ENCODE measurements at places on chromosomes 1 and 21. TPM values are rescaled to one million over a fixed set of nuclear protein-coding genes. Genes with fewer than 3 reads are reported as not detected.

GRCh38 chr1:98364544-98364943, 297.0 kb upstream of the SNX7 start:
- DNase-seq, result no peak

DNA sequence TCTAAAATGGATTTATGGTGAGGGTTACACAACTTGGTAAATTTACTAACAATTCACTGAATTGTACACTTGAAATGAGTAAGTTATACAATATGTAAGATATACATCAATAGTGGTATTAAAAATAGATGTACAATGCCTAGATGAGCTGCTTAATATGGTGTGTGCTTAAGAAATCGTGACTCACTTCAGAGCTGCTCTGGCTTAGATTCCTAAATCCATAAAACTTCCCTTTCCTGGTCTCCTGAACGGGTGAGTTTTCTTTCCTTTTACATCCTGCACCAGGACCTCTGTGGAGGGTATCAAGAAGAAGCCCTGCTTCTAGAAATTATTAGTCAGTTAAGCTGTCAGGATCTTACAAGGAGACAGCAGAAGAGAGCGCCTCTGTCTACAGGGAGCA, 30.4 kb downstream of the H3-3A start:
- DNase-seq, result no peak

- DNase-seq, result no peak
Observed at GRCh38 chr1:2395245-2395644, 3.6 kb downstream of the RER1 start.

DNA sequence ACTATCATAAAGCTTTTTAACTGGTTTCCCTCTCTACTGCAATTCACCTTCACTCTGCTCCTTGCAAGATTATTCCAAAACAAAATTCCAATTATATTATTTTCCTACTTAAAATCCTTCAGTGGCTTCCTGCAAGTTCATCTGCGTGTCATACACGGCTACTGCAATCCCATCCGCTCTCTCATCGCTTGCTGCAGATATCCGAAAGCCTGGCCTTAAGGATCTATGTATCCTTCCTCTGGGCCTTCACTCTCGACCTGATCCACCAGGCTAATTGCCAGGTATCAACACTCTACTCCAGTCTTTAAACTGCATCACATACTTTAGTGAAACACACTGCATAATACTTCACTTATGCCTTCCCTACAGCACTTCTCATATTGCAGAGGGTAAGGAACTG, 44.0 kb downstream of the VAV3 start:
- DNase-seq, result no peak

DNA sequence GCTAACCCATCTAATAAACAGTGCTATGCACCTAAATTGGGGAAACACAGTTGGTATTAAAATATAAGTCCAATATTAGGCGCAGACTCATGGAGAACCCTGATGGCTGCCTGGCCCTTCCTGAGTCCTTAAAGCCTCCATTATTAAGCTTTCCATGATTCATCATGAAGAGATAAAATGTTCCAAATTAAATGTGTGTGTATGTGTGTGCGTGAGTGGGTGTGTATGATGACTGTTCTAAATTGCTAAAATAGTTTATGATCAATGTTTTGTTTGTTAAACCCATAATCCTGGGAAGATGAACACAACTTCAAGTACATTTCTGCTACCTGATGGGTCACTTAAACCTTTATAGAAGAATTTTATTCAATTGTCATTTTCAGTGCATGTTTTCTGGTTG, 6.3 kb upstream of the RBBP5 start:
- DNase-seq, result no peak

- no peak for DNase-seq
Observed at GRCh38 chr1:178847396-178847849, 23.5 kb downstream of the ANGPTL1 start.

The IKBKE gene
- total RNA-seq, result 8.5 TPM

The CR1L gene
- total RNA-seq, result not detected

Data from upper lobe of right lung (tissue), 1 donor.